ENCODE measurements at places on chromosomes 3 and 15.
A peak's percentile ranks its signal among the peaks of the same experiment; 100 is the strongest.

GRCh38 chr15:99630607-99631131 lies 64.9 kb downstream of the MEF2A start:
- no peak for DNase-seq

GRCh38 chr3:39121621-39122020 lies 14.1 kb downstream of the TTC21A start:
- DNase-seq: no peak

DNA sequence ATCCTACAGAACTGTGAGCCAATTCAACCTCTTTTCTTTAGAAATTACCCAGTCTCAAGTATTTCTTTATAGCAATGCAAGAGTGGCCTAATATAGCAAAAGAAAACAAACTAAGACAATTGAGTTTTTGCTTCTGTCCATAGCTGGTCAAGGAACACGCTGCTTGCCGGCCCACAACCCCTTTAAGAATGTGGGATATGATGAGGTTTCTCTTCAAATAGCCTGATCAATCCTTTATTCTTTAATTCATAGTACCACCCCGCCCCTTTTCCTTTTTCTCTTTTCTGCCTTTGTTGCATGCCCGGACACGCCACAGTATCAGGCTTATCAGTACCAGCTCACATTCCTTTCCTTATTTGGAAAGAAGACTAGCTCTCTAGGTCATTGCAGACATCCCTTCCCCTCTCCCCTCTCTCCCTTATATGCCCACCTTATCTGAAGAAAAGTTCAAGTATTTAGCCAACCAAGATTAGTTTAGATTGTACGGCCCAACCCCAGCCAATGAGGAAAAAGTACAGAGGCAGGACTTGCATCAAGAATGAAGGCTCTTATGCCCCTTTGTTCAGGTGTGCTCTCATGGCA lies 404.5 kb downstream of the OCA2 start:
- peak; percentile 57 for DNase-seq

DNA sequence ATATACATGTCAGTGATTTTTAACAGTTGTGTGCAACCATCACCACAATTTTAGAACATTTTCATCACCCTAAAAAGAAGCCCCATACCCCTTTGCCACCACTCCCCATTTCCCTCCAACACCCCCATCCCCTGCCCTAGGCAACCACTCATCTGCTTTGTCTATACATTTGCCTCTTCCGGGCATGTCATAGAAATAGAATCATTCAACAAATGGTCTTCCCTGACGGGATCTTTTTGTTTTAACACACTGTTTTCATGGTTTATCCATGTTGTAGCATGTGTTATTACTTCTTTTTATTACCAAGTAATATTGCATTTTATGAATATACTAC lies 4.0 kb downstream of the VILL start:
- no peak for DNase-seq

GRCh38 chr3:121665488-121665887 lies 4.8 kb upstream of the HCLS1 start:
- DNase-seq: no peak

- no peak for DNase-seq
These were observed 3.3 kb upstream of the STT3B start for GRCh38 chr3:31529421-31529820.

DNA sequence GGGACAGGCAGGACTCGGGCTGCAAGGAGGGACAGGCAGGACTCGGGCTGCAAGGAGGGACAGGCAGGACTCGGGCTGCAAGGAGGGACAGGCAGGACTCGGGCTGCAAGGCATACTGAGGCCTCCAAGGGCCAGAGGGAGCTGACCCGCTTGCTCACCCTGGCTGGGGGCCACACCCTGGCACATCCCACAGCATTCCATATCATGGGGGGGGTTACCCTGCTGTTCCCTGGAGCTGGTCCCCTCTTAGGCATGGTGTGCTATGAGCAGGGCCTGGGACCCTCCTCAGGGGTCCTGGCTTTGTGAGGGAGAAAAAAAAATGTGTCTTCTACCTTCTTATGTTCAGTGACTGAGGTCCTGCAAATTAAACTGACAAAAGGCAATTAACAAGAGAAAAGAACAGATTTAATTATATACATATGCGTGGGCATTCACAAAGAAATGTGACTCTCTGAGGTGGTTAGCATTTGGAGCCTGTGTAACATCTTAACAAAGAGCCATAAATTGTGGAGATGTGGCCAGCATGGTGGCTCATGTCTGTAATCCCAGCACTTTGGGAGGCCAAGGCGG lies 97.6 kb upstream of the ALDH1A3 start:
- DNase-seq: no peak

Data from umbilical cord (tissue), 2 donors.